GM10248 (cell line): ENCODE measurements at places on chromosomes 11 and 22.

DNA sequence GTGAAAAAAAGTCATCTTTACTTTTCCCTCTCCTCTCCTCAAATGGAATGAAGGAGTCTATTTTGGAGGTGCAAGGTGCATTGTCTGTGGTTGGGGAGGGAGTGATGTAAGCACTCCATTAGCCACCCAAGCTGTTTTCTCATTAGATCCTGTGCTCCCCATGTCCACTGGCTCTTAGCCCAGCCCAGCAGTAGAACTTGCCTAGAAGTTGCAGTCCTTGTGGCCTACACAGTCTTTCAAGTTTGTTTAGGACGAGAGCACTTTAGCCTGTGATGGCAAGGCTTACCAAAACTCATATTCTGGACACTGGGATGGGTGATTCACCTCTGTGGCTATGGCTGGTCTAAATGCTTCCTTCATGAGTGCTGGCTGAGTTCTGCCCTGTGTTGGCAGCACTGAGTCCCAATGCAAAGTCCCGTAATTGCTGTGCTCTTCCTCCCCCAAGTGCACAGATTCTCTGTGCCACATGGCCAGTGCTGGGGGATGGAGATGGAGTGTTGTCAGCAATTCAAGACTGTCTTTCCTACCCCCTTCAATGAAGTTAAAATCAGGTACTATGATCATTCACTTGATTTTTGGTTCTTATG is 15.8 kb downstream of the SLC22A25 start:
- no peak for DNase-seq

- DNase-seq: peak; percentile 56
Measured at GRCh38 chr11:118621071-118621783, 13.8 kb downstream of the PHLDB1 start.

- DNase-seq: no peak
Measured at GRCh38 chr11:72932132-72932570, 117.9 kb downstream of the ATG16L2 start.

DNA sequence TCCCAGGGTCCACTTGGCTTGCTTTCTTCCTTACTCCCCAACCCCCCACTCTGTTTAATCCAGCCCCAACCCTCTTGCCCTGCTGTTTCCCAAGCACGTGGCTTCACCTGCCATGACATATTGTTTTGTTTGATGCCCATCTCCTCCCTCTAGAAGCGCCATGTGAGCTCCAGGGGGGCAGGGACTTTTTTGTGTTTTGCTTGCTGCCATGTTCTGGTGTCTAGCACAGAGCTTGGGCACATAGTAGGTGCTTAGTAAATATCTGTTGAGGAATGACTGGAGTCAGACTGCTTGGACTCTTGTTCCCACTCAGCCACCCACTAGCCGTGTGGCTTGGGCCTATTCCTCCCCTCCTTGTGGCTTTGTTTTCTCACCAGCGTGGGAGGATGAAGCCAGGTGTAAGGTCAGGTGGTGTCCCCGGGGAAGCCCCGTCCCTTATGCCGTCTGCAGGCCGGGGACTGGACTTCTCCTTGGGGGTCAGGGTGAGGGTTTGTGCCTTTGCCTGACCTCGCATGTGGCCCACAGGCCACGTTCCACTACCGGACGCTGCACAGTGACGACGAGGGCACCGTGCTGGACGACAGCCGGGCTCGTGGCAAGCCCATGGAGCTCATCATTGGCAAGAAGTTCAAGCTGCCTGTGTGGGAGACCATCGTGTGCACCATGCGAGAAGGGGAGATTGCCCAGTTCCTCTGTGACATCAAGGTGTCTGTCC is 3.8 kb downstream of the AIP start:
- DNase-seq: peak; percentile 81

- no peak for DNase-seq
Measured at GRCh38 chr11:64987998-64988854, 8.5 kb downstream of the BATF2 start.

- no peak for DNase-seq
Measured at GRCh38 chr22:39073981-39074380, 3.1 kb upstream of the APOBEC3G start.

DNA sequence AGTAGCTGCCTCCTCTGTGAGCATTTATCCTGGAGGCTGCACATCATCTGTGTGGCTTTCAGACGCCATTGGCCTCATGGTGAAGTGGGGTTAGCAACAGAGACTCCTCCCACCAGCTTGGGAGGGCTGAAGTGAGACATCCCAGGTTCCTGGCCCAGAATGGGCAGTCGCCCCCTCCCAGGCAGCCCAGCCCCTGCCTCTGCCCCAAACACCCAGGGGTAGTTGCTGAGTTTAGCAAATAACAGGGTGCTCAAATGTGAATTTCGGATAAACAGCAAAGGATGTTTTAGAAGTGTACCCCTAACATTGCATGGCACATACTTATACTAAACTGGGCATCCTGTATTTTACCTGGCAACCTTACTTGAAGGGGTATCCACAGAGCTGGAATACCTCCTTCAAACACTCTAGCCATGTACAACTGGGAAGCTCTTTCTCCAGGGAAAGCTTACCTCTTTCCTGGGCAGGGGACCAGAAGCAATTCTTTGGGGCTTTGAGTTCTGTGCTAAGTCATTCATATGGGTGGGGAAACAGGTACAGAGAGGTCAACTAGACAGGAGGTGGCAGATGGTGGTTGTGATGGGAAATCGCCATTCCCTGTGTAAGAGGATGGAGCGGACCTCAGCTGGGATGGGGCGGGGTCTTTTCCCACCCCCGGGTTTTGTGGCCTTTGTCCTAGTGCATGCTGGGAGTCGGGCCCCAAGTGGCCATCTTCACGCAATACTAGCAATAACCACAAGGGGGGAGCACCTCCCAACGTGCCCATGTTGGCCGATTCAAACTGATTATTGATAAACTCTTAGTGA is 19.3 kb downstream of the MTFP1 start:
- peak; percentile 86 for DNase-seq

DNA sequence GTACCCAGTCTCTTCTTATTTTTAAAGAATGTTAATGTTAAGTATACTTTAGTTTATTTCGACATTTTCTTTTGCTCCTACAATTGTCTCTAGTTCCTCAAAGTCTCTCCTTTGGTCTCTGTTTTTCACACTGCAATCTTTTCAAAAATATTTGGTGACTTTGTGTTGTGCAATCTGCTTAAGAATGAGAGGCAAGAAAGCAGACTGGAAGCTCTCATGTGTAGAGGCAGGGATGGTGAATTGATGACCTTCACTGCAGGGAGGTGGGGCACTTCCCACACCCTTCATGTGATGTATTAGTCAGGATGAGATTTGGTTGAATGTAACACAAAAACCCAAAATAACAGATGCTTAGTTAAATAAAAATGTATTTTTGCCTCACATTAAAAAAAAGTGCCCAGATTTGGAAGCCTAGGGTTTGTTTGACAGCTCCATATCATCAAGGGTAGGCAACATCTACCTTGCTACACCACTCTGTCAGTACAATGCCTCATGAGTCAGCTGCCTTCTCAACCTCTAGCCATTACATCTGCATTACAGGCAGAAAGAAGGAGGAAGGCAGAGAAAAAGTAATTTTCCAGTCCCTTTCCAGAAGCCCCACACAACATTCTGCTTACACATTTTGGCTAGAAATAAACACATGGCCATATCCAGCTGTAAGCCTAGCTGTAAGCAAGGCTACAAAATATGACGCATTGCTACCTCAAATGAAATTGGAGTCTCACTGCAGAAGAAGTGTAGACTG is 3.8 kb upstream of the MMP27 start:
- no peak for DNase-seq

DNA sequence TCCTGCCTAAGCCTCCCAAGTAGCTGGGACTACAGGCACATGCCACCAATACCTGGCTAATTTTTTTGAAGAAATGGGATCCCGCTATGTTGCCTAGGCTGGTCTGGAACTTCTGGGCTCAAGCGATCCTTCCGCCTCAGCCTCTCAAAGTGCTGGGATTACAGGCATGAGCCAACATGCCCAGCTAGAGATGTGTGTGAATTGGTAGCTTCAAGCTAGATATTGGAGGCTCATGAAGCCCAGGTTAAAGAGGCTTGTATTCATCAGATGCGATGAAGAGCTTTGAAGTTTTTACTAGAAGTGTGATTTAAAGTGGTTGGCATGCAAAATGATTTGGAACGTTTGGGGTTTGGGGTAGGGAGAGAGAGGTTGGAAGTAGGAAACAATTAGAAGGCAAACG is 19.6 kb downstream of the NF2 start:
- DNase-seq: no peak

DNA sequence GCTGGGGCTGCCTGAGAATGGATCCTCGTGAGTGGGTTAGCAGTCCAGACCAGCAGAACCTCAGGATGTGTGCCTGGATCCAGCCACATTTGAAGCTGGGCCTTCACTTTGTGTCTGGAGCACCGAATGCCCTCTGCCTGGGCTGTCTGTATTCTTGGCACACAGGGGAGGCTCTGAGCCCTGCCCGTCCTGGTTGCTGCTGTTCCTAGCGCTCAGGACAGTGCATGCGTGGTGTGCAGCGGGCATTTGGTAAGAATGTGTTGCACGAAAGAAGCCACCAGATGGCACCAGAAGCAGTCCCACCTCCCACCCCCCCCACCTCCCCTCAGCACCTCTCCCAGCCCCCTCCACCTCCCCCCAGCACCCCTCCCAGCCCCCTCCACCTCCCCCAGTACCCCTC is 4.1 kb upstream of the MAPK11 start:
- DNase-seq: peak; percentile 64

GRCh38 chr11:114326151-114326550 is 30.0 kb downstream of the NNMT start:
- DNase-seq: no peak

DNA sequence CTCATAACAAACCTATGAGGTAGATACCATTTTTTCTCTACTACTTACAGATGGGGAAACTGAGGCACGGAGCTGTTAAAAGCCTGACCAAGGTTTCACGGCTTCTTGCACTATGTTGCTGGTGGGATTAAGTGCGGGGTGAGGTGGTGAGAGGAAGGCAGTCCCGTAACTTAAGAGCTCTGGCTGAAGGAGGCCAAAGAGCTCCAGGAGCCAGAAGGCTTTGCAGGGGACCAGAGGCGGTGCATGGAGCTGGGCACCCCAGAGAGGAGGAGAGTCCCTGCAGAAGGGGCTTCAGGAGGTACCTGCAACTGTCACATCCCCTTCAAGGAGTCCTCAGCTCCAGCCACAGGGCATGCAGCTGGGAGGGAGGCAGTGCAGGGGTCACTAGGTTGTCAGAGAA is 4.1 kb downstream of the CHRM4 start:
- no peak for DNase-seq

DNA sequence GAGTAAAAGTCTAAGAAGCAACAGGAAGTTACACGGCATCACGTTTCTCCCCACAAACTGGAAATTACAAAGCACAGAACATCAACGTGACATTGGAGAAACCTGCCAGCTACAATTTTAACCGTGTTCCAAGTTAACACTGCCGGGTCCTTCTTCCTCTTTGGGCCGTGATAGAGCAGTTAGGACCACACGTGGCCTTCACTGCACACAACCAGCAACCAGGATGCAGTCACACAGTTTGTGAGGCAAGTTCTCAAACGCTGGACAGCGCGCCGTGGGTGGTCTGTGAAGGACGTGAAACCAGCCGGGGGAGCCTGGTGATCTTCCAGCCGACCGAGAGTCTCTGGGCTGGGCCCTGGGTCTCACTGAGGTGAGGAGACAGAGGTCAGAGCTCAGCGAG is 14.6 kb downstream of the C11orf21 start:
- DNase-seq: no peak

- DNase-seq: no peak
Measured at GRCh38 chr11:1750840-1751530, 590 bp upstream of the IFITM10 start.

- DNase-seq: no peak
Measured at GRCh38 chr22:39290724-39291161, 28.7 kb downstream of the RPL3 start.

GRCh38 chr11:8257003-8257664 is 6.5 kb downstream of the LMO1 start:
- DNase-seq: no peak

DNA sequence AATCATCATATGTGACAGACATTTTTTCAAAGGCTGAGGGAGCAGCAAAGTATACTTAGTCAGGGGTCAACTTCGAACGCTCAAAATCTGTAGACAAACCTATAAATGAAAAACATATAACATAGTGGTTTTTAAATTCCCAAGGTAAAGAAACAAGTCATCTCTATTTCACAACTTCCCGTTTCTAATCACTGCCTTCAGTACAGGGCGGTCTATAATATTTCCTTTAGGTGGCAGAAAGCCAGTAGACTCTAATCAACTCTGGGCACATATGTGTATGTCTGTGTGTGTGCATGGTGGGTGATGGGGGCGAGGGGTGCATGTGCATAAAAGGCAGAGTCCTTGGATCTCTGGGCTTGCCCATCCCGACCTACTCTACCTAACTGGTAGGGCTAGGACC is 55.0 kb upstream of the ARFGAP3 start:
- no peak for DNase-seq

- DNase-seq: no peak
Measured at GRCh38 chr11:57203882-57204480, 22.2 kb downstream of the LRRC55 start.

- no peak for DNase-seq
Measured at GRCh38 chr11:57512646-57513451, 2.7 kb downstream of the SLC43A1 start.
